HFFc6 (cell line): ENCODE measurements at places on chromosomes 1 and 21. TPM values are rescaled to one million over a fixed set of nuclear protein-coding genes. Genes with fewer than 3 reads are reported as not detected.

SELP gene
- not detected in 2 replicates for total RNA-seq

GBP4 gene
- 0.12 to 0.18 TPM (median 0.15 TPM) in 3 replicates for total RNA-seq

BRDT gene
- not detected in 2 replicates for total RNA-seq

PTGFR gene
- total RNA-seq = 10.0 to 18.6 TPM (median 10.4 TPM) in 3 replicates

MCL1 gene
- 150 to 191 TPM (median 162 TPM) in 3 replicates for total RNA-seq

- peak overlapping the region; percentile 97 for H3K4me3 ChIP-seq
- peaks cover 20% of the 10 kb centered on the region for H3K36me3 ChIP-seq
- peak overlapping the region; percentile 89 for H3K27ac ChIP-seq
- H3K4me1 ChIP-seq = peaks cover 43% of the 10 kb centered on the region
Observed at GRCh38 chr1:23020706-23021405, 1.6 kb downstream of the KDM1A start.

DNA sequence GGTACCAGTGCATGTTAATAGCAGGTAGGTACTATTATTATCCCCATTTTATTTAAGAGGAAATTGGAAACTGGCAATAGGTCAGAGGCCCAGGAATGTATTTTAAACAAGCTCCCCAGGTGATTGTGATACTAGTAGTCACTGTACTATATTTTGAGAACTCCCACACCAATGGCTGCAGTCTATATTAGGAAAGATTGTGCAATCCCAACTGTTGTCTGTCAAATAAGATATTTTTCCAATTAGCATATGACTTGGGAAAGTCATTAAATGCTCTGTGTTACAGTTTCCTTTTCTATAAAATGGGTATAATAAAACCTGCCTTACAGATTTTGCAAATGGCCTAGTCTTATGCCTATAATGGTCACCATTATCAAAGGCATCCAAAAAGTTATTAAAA, 94.2 kb upstream of the DMRTA2 start:
- DNase-seq = no peak
- peaks cover 6% of the 10 kb centered on the region; the same call in 1 of the 2 replicates for H3K36me3 ChIP-seq
- no peak overlapping the region for H3K27ac ChIP-seq
- no peak overlapping the region for H3K4me3 ChIP-seq
- H3K27me3 ChIP-seq = no peaks in the 10 kb centered on the region

- peaks cover 11% of the 10 kb centered on the region for H3K4me1 ChIP-seq
- H3K27ac ChIP-seq = no peak within 1 kb of the TSS
- H3K36me3 ChIP-seq = no peaks in the 10 kb centered on the region
- peak within 1 kb of the TSS; percentile 66 for H3K4me3 ChIP-seq
Observed at GRCh38 chr1:22143065-22144033, at the start of gene WNT4. Gene WNT4, minus strand, starts transcription at chr1:22143097. Its CDS starts 175 bp downstream, at chr1:22142922.

DNA sequence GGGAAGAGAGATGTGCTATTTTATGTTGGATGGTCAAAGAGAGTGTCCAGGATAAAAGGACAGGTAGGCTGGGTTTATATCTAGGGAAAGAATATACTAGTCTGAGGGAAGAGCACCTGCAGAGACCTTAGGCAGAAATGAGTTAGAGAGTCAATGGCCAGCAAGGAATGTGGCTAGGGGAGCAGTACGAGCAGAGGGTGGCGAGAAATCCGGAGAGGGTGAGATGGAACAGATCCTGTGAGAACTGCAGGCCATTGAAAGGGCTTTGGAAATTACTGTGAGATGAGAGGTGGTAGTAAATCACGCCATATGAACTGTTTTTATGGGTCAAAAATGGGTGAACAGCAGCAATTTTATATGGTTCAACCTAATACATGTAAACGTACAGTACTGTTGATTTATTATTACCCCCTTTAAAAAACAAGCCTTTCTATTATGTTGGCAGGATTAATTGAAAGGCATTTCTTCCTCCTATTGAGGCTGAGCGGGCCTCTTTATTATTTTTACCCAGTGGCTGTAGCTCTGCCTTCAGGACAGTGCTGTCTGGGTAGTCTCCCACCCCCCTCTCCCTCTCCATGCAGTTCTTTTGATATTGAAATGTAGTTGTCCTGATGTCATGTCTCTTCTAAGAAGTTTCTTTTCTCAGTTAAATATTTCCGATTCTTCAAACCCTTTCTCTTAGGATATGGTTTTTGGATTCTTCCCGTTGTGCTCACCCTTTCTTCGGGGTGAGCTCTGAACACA, 75.2 kb upstream of the CD1D start:
- H3K27ac ChIP-seq = no peak overlapping the region
- H3K4me1 ChIP-seq = peaks cover 25% of the 10 kb centered on the region
- H3K4me3 ChIP-seq = no peak overlapping the region
- H3K36me3 ChIP-seq = peaks cover 7% of the 10 kb centered on the region
- DNase-seq = no peak

GRCh38 chr21:25385911-25386474, 221.3 kb downstream of the MRPL39 start:
- no peak overlapping the region for H3K4me3 ChIP-seq
- peaks cover 63% of the 10 kb centered on the region for H3K36me3 ChIP-seq
- H3K4me1 ChIP-seq = peaks cover 85% of the 10 kb centered on the region
- peak overlapping the region; percentile 12; the same call in 1 of the 2 replicates for H3K27ac ChIP-seq
- DNase-seq = peak; percentile 50

DNA sequence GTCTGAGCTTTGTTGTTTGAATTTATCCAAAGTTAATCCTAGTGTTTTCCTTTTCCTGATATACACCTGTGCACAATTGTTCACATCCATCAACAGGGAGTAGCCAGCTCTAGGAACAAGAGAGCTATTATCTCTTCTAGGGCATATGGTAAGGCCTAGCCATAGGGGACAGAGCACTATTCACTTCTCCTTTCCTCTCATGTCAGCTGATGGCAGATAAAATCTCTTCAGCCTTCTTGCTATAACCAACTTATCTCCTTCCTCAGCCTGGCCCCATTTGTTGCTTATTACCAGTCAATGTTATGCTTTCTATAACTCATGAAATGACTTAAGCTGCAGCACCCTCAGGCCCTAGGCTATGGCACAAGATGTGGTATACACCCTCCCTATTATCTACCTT, 38.9 kb downstream of the PATJ start:
- H3K4me3 ChIP-seq = no peak overlapping the region
- no peaks in the 10 kb centered on the region for H3K4me1 ChIP-seq
- H3K27me3 ChIP-seq = no peaks in the 10 kb centered on the region; the same call in 1 of the 2 replicates
- no peak overlapping the region for H3K27ac ChIP-seq

DNA sequence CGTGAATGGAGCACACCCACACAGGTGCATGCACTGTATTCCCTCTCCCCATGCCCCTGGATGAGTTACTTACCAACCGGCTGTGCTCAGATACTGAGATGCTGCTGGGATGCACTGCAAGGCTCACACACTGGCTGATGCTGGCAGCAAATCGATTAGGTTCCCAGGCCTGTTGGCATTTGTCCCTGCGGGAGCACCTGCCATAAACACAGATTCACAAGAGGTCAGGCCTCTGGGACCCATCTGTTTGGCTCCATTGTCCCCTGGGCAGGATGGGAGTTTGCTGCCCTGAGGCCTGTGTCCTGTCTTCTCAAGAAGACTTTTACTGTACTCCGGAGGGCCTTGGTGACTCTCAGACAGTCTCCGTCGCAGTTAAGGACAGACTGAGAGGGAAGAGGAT, 145.4 kb downstream of the PLXNA2 start:
- H3K4me3 ChIP-seq = no peak overlapping the region
- no peaks in the 10 kb centered on the region; the same call in none of the 2 replicates for H3K27me3 ChIP-seq
- peak overlapping the region; percentile 29; the same call in 1 of the 2 replicates for H3K27ac ChIP-seq
- DNase-seq = no peak
